ENCODE measurements at places on chromosomes 1 and 21. TPM values are rescaled to one million over a fixed set of nuclear protein-coding genes. Genes with fewer than 3 reads are reported as not detected.

- DNase-seq: no peak
These were observed 107.2 kb downstream of the KCNK1 start for GRCh38 chr1:233721004-233721595.

- DNase-seq: no peak
These were observed 779 bp downstream of the SLC44A3 start for GRCh38 chr1:94820936-94821335.

DNA sequence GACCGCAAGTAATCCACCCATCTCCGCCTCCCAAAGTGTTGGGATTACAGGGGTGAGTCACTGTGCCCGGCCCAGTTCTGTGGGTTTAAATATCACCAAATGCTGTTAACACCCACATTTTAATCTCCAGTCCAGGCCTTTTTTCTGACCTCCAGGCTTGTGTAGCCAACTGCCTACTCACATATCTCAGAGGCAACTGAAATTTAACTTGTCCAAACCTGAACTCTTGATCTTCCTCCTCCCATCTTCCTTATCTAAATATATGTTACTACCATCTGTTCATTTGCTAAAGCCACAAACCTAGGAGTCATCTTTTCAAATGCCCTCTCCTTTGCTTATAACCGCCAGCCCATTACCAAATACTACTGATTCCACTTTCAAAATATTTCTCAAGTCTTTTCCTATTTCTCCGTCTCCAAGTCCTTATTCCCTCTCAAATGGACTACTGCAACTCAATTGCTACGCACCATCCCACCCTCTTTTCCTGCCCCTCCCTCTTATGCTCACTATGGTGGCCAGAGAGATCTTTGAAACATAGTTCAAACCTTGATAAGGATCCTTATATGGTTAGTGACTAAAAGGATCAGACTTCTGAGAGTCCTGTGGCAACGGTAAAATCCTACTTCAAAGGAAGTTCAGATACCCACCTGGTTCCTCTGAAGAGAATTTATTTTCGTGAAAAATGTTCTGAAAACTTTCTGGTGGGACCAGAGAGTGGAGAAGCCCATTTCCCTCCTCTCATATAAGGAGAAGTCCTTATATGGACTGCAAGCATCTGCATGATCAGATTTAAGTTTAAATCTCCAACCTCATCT, 78.5 kb upstream of the CDC42BPA start:
- DNase-seq: peak; percentile 27

DNA sequence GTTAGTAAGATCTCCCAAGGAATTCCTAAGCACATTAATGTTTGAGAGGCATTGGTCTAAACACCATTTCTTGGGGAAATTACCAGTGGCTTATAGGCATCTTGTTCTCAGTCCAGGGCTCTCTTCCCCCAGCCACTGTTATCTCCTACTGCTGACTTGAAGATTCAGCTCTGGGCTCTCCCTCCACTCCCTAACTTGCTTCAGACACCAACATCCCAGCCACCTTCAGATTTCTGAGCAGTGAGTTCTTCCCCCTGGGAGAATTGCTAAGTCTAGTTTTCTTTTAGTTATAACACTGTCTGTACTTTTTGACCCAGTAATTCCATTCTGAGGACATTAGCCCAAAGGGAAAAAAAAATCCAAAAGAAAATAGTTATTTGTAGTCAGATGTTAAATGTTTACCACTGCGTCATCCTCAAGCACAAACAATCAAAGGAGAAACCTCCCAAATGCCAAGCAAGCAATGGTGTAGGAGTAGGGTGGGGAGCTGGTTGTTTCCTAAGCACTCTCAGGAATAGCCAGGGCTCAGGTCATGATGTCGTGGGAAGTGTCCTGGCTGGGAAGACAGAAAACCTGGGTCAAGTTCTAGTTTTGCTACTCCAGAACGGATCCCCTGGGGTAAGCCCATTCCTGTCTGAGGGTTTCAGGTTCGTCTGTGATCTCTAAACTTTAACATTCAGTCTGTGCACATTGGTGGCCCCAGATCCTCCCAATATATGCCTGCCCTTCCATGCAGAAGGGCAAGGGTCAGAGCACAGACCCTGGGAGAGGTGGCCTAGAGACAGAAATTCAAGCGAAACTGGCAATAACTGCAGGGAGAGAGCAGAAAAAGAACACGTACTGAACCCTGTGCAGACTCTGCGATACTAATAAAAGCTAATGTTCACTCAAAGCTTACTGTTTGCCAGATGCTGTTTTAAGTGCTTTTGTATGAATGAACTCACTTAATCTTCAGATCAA, 191.1 kb upstream of the FGGY start:
- DNase-seq: no peak

GRCh38 chr1:66542314-66542713, 8.4 kb downstream of the SGIP1 start:
- no peak for DNase-seq

DNA sequence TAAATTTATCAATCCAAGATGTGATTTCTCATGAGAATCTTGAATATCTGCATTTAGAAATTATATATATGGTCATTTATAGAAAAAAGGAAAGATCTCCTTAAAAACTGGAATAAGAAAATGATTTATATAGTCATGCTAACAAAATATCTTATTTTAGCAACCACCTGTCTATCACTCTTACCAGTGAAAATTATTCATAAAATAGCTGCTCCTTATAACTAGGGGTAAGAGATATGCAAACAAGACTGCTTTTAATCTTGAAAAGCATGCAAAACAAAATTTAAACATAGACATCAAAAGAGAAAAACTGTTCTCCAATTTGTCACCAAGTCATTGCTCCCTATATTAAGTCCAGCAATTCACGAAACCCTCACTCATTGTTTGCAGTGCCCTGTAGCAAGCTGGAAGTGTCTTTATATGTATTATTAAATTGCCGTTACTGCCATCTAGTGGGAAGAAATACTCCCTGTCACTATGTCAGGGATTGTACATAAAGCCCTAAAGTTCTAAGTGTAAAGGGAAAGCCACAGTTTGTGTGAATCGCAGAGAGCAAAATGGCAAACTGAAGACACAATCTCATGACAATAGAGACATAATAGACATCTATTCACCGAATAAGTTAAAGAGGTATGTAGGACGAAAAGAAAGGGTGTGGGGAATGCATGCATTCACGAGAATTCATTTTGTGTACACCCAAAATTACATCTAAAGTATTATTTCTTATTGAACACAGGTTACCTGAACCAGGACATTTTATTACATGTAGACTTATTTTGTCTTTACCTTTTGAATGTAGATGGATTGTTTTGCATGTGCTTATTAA, 600.5 kb downstream of the USP25 start:
- peak; percentile 62 for DNase-seq

DNA sequence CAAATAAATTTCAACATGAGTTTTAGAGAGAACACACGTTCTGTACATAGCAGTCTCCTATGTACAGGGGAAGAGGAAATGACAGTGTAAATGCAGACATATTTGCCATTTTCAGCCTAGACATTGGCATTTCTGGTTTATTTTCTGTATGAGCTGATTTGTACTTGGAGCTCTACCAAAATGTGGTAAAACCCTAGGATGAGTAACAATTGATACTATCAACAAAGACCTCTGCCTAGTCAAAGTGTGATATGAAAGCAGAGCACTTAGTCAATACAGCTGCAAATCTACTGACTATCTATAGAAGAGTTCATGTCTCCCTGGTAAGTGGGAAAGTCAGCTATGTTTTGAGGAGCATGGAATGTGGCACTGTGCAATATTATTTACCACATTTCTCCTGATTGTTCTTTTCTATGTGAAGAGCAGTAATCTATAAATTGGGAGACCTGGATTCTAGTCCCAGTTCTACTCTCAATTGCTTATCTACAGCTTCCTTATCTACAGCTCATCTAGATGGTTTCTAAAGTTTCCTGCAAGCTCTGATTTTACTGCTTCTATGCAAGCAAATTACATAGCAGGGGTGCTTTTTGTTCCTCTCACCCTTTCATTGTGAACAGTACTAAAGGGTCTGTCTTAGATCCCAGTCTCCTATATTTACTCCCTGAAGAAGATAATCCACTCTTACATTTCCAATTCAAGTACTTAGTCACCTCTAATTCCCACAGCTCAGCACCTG, 334.2 kb downstream of the NTNG1 start:
- DNase-seq: peak; percentile 24

DNA sequence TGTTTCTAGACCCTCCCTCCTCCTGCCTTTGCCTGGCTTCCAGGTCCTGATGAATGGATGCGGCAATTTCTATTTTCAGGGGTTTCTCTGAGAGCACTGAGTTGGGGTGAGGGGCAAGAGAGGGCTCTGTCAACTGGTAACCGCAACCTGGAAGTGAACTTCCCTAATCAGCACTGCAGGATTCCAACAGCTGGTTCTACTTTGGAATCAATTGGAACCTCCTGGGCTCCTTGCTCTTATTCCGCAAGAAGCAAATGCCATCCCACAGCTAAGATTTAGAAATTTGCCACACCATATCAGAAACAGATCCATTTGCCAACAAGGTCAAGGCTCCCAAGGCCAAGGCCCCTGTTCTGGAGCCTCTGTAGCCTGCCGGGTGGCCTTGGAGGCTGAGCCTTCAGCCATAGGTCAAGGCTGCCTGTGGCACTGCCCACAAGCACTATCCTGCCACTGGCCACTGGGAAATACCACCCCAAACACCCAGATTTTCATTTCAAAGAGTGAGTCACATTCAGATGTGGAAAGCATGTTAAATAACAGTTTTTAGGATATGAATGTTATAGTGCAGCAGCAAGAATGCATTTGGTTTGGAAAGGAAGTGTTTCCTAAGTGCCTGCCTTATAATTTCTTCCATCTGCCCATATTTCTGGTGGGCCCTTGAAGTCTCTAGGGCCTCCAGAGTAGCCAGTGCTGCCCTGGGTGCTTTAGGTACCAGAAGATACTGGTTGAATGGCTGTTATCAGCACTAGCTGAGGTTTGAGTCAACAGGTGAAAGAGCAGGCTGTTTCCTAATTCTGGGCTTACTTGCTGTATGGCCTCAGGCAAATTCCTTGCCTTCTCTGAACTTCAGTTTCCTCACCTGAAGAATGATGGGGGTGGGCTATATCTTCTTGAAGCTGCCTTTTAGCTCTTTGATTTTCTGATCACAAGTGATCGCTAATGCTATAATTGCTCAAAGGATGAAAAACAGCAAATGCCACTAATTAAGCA, 56.3 kb upstream of the JUN start:
- no peak for DNase-seq

DNA sequence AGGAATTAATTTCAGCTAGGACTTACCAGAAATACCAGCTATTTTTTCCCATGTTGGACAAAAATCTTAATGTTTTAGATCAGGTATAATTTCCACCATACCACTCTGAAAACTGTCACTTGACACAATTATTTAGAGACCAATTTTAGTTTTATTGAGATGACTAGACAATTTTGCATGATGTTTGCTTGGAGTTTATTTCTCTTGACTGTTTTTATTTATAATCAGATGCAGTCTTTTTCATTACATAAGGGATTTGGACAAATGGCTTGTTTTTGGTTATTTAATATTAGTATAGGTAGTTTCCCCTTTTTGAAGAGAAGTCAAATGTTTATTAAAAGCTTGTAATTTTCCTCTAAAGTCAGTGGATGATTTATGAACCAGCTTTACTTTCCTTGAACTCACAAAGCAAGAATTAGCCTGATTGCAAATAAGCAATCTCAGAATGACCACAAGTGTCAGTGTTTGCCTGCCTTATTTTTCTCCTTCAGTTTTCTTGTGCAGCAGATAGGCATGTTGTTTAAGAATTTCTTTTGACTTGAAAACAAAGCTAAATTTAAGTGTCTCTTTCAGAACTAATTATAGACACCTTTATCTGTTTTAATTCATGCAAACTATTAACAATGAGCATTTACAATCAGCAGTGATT, 3.8 kb upstream of the B3GALT2 start:
- peak; percentile 28 for DNase-seq

GRCh38 chr1:157178490-157178889, 40.3 kb upstream of the ETV3 start:
- no peak for DNase-seq

DNA sequence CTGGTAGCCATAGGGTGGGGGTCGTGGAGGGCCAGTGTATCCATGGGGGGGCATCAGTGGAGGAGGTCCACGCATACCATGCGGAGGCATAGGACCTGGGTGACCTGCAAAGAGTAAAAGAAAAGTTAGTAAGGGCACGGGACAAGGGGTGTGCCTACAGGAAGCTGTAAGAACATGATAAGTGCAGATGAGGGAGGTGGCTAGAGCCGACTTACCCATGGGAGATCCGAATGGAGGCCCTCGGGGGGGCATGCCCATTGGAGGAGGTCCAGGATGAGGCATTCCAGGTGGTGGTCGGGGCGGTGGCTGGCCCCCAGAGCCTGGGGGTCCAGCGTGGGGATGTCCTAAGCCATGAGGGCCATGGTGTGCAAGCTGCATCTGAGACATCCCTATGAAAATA, 4.0 kb downstream of the SF3B4 start:
- no peak for DNase-seq

GRCh38 chr1:28934676-28935075, 20.3 kb downstream of the EPB41 start:
- DNase-seq: no peak

DNA sequence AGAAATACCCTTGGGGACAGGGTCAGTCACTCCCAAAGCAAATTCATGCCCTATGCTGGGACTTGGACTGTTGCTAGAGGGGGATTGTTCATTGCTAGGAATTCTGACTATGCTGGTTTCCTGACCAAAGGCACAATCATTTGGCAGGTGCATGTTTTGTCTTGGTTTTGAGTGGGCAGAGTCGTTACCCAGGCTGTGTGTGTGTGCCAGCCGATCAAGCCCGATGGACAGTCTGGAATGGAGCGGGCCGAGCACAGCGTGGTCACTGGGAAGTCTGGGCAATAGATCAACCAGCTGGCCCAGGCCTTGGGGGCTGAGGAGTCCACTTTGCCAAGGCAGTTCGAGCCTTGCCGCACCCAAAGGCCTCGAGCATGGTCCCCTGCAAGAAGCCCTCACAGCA, 60.9 kb downstream of the HTR6 start:
- DNase-seq: no peak

DNA sequence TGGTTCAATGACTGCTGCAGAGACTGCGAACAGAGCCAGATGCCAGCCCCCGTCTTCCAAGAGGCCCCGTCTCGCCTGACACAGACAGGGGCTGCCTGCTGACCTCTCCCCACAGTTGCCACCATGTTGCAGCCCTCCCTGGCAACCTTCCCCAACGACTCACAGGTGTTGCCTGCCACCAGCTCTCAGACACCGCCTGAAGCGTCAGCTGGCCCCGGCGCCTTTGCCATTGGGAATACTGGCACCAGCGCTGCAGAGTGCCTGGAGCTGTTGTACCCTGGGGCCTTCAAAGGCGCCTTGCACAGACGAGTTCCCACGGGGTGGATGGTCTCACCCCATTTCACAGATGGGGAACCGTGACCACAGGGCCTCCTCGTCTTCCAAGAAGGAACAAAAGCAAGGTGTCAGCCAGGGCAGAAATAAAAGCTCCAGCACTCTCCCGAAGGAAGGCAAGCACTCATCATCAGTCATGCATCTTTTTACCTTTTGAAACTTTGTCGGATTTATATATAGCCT, 167.0 kb downstream of the ADSS2 start:
- no peak for DNase-seq

MARCKSL1 gene
- 213 TPM for total RNA-seq

KRTAP11-1 gene
- not detected for total RNA-seq

RSPH1 gene
- total RNA-seq: 0.43 TPM

AADACL4 gene
- total RNA-seq: not detected

SPATA1 gene
- 1.4 TPM for total RNA-seq
